ENCODE measurements at places on chromosomes 12 and 14.

- DNase-seq: no peak
Measured at GRCh38 chr12:107429006-107429705, 256.4 kb upstream of the PWP1 start.

DNA sequence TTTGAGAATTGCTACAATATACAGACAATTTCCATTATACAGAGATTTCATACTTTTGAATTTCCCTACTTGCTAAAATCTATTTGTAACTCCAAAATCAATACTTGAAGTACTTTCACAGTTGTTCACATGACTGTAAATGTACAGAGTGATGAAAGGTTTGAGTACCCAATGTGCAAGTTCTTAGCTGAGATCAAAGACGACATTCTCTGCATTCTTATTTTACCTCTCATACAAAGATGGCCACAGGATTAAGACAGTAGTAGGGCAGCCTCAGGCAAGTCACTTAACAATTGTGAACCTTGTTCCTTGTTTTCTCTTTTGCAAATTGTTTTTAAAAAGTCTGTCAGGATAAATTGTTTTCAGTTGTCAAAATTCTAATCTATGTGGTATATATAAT lies 255.9 kb upstream of the KITLG start:
- DNase-seq: no peak

DNA sequence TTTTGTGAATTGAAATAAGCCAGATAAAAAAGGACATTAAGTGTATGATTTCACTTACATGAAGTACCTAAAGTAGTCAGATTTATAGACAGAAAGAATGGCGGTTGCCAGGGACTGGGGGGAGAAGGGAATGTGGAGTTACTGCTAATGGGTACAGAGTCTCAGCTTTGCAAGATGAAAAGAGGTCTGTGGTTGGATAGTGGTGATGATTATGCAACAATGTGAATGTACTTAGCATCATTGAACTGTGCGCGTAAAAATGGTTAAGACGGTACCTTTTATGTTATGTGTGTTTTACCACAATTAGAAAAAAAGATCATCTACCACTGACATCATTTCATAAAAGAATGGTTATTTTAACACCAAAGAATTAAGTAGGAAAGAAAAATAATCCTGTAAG lies 35.9 kb downstream of the RNFT2 start:
- DNase-seq: no peak

DNA sequence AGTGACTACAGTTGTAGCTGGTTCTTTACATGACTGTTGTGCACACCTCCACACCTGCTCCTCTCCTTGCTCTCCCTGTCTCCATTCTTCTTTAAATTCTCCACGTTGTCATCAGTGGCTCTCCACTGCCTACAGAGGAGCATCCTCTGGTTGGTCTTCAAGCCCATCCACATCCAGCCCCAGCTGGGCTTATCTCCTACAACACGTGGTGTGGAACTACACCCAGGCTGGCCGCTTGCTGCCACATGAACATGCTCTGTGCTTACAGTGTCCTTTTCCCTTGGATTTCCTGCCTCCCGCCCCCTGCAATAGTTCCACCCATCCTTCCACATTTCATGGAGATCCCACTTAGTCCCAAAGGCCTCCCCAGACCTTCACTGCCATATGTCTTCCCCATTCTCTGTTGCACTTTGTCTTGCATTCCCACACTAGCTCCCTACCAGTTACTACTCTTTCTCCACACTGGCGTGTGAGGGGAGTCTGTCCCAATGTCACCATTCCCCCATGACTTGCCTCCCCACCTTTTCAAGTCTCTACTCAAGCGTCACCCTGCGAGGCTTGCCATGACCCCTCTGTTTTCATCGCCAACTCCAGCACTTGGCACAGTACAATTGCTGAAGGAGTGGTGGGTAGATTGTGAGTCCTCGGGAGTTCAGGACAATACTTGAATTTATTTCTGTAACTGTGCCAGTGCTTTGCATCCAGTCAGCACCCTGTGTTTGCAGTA lies 9.8 kb upstream of the MCRS1 start:
- no peak for DNase-seq

DNA sequence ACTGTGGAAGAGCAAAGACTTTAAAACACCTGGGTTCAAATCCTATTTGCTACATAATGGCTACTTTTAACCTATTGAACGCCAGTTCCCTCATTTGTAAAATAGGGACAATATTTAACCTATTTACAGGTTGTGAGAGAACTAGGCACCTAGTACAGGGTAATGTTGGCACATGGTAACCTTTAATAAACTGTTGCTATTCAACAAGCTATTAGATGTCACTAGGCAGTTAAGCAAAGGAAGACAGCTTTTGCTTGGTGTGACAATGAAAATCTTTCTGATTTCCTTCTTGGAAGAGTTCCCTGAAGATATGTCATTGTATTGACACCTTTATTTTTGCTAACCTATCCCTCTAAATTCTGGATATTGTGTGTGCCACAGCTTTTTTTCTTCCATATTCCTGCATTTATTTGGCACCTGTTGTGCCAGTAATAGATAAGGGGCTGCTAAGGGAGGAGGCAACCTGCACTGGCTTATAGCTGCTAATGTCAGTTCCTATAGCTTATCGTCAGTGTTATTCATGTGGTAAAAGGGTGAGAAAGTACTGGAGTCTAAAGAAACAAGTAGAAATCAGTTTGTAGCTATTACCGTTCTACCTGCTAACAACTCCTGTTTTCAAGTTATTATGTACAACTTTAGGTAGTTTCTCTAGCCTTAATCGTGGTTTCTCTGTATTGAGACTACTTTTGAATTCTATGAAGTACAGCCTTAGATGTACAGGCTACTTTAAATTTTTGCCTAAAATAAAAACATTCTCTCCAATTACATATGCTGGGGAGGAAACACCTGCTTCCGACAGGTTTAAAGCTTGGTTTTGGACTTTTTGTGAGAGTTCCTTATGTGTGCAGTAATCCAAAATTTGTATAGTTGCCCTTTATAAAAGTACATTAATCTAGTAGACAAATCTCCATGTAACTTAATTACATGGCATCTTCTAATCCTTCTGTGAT lies 24.3 kb downstream of the HIF1A start:
- no peak for DNase-seq

DNA sequence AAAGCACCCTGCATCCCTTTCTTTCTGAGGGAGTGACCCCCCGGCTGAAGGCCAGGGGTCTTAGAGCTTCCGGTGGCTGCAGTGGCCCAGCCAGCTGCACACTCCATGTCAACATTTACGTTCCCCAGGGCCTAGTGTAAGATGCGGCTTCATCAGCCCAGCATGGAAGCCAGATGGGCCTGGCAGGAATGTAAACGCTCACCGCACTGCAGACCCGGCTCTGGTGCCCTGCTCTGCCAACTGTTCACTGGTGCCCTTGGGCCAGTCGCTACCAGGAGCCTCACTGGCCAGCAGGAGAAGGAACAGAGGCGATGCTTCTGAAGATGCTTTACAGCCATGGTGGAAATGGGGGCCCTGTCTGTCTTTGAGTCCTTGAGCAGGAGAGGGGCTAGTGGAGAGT lies 8.6 kb upstream of the TMEM119 start:
- no peak for DNase-seq

GRCh38 chr14:104546591-104547309 lies 32.8 kb upstream of the C14orf180 start:
- DNase-seq: no peak

GRCh38 chr12:18257251-18257650 lies 4.1 kb upstream of the PIK3C2G start:
- no peak for DNase-seq

DNA sequence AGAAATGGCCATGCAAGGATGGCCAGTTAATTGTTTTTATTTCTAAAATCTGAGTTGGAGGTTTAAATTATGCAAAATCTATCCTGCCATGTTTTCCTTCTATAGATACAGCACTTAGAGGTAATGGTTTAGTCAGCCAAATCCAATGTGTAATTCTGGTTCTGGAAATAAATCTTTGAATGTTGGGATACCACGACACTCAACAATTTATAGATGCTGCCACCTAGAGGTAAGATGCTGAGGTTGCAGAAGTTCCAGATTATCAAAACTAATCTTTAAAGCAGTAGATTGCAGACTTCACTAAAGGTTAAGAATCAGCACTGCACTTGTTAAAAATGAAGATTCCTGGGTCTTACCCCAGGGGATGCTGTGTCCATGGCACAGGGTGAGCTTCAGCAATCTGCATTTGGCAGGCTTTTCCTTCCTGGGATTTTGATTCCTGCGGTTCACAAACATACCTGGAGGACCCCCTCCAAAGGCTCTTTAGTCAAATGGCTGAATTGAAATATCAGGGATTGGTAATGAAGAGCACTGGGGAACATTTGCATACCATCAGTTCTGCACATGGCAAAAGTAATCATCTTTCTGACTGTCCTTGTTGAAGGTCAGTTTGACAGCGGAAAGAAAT lies 53.4 kb upstream of the ANO4 start:
- no peak for DNase-seq

DNA sequence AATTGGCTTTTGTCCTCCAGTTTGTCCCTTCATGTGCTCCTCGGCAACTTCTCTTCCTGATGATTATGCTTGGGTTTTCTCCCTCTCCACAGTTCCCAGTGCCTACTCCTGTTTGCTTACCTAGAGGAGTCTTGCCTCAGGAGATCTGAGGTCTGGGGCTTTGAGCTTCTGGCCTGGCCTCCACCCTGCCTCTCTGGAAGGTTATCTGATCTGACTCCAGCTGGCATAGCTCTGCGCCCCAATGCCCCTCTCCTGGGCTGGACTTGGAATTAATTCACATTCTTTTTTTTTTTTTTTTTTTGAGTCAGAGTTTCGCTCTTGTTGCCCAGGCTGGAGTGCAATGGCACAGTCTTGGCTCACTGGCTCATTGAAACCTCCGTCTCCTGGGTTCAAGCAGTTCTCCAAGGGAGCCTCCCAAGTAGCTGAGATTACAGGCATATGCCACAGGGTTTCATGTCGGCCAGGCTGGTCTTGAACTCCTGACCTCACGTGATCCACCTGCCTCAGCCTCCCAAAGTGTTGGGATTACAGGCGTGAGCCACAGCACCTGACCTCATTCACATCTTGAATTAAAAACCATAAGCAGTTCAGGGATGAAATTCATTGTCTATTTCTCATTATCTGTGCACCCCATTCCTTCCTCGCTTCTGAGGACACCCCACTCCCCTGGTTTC lies 33.5 kb downstream of the CFL2 start:
- no peak for DNase-seq

GRCh38 chr14:59185676-59186075 lies 2.8 kb upstream of the DAAM1 start:
- DNase-seq: no peak

DNA sequence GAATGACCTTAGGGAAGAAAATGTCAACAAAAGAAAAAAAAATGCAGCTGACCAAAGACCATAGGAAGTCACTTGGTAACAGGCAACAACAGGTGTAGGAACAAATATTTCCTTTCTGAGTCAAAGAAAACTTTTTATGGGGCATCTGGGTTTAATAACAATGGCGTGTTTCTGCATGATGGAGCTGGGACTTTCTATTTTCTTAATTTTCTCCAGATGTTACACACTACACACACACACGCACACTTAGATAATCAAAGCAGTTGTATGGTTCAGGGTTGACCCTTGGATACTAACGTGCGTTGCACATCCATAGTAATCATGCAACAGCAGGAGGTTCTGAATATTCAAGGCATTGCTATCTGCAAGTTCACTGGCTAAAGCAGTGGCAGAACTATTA lies 47.9 kb upstream of the NTF3 start:
- DNase-seq: no peak

DNA sequence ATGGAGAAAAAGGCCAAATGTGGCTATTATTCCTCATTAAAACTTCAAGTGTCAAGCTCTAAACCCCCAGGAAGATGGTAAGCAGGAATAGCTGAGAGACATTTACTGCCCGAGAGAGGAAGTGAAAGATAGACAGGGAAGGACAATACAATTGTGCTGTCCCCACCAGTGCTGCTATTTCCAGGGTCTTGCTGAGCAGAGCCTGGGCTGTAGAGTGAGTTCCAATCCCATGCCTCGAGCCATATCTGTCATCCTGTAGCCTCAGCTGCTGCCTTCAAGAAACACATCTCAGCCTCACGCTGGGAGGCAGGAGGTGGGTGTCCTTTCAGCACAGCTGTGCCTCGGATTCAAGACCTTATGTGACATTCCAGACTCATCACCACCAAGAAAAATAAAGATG lies 114.0 kb downstream of the RPAP3 start:
- no peak for DNase-seq

GRCh38 chr14:68143341-68143841 lies 323.8 kb downstream of the RAD51B start:
- no peak for DNase-seq

- no peak for DNase-seq
Measured at GRCh38 chr12:57464569-57464968, 5.0 kb downstream of the GLI1 start.

DNA sequence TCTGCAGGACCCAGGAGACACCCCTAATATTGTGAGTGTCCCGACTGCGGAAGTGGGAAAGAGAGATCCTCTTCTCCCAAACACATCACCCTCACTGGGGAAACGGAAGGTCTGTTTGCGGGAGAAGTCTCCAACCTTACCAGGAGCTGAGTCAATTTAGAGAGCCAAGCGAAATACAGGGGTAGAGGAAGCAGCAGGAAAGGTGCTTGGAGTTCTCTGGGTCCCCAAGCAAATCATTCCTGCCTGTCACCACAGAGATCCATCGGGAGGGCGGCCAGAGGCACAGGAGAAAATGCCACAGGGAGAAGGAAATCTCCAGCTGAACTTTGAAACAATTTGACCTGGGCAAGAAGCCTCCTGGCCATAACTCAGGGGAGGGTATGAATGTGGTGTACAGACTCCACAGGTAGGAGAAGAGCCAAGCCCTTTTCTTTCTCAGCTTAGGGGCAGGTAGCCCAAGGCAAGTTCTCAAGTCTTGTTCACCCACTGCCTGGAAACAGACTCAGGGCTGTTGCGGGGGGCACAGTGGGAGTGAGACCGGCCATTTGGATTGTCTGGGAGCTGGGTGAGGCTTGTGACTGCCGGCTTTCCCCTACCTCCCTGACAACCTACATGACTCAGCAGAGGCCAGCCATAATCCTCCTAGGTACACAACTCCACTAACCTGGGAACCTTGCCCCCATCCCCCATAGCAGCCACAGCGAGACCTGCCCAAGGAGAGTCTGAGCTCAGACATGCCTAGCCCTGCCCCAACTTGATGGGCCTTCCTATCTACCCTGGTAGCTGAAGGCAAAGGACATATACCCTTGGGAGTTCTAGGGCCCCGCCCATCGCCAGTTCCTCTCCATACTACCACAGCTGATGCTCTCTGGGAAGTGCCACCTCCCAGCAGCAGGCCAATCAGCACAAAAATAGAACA lies 211.9 kb upstream of the ARHGAP5 start:
- DNase-seq: no peak
